ENCODE measurements at places on chromosomes 2 and 18.
A peak's percentile ranks its signal among the peaks of the same experiment; 100 is the strongest.

GRCh38 chr2:161580426-161580825, 43.8 kb upstream of the SLC4A10 start:
- no peak for DNase-seq

GRCh38 chr2:37005118-37005868, 39.0 kb upstream of the STRN start:
- DNase-seq, result no peak

- no peak for DNase-seq
These were observed 62.4 kb downstream of the TXNL1 start for GRCh38 chr18:56575819-56576663.

- DNase-seq, result no peak
These were observed 56.5 kb upstream of the CREB1 start for GRCh38 chr2:207473049-207473930.

GRCh38 chr2:136070913-136071312, 47.0 kb downstream of the CXCR4 start:
- DNase-seq, result no peak

DNA sequence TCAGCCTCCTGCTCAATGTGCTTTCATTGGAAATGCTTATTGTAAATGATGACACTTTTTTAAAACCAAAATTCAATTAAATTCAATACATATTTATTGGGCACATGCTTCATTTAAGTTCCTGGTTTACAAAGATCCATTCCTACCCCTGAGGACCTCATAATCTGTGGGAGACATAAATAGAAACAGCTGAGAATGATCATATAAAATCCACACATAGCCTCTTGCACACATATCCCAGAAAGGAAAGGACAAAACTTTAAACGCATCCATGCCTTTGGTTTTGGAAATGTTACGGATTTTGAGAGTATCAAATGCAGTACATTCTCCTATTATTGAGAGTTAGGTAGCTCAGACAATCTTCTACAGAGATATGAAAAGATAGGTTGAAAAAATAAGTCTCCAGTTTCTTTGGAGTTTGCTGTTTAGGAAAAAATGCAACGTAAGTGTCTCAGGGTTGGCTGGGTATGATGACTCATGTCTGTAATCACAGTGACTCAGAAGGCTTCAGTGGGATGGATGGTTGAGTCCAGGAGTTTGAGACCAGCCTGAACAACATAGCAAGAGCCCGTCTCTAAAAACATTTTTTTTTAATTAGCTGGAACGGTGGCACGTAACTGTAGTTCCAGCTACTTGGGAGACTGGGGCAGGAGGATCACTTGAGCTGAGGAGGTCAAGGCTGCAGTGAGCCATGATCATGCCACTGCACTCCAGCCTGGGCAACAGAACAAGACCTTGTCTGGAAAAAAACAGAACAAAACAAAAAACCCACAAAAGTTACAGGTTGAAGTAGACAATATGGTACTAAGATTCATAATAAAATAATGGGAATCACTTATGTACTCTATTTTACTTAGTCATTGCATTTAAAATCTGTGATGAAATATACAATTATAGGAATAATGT, 3.9 kb upstream of the PRELID3A start:
- DNase-seq, result no peak

- no peak for DNase-seq
These were observed 7.3 kb upstream of the CENPA start for GRCh38 chr2:26778507-26778906.

GRCh38 chr2:192139813-192140212, 54.9 kb downstream of the TMEFF2 start:
- DNase-seq, result no peak

- DNase-seq, result peak; percentile 59
These were observed 29.8 kb upstream of the TAF1B start for GRCh38 chr2:9813312-9814128.

GRCh38 chr2:36360834-36361233, 5.3 kb downstream of the CRIM1 start:
- DNase-seq, result no peak

- no peak for DNase-seq
These were observed 31.0 kb downstream of the CFAP36 start for GRCh38 chr2:55550368-55551102.

- no peak for DNase-seq
These were observed 246.8 kb upstream of the RASGRP3 start for GRCh38 chr2:33229646-33230045.

DNA sequence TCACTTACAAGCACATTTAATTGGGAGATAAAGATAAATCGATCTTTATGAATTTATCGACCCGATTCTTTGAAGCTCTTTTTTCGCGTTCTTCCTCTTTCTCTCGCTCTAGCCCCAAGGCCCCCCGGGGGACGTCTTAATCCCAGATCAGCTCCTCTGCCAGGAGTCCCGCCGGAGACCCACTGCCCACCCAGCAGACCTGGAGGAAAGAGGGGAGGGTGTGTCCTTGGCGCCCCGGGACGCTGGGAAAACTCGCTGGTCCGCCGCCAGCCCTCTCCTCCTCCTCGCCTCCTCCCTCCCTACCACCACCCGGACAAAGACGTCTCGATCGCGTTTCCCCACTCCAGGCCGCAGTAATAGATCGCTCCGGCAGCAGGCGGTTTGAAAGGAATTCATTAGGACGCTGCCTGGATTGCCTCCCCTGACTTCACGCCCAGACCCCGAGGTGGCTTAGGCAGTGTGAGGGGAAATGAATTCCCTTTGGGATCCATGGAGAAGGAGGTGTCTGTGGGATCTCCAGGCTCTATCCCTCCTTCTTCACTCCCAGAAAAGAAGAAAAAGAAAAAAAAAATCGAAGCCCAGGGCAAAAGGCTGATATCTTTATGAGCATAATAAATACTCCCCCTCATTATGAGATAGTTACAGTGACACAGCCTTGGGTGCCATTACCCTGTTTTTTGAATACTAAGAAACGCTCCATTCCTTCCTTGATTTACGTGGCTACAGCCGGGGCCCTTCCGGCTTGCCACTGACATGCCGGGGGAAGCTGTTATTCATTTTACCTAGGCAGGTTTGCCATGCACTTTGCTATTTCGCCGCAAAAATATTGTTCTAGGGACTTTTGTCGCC, 1.8 kb upstream of the GBX2 start:
- DNase-seq, result no peak

DNA sequence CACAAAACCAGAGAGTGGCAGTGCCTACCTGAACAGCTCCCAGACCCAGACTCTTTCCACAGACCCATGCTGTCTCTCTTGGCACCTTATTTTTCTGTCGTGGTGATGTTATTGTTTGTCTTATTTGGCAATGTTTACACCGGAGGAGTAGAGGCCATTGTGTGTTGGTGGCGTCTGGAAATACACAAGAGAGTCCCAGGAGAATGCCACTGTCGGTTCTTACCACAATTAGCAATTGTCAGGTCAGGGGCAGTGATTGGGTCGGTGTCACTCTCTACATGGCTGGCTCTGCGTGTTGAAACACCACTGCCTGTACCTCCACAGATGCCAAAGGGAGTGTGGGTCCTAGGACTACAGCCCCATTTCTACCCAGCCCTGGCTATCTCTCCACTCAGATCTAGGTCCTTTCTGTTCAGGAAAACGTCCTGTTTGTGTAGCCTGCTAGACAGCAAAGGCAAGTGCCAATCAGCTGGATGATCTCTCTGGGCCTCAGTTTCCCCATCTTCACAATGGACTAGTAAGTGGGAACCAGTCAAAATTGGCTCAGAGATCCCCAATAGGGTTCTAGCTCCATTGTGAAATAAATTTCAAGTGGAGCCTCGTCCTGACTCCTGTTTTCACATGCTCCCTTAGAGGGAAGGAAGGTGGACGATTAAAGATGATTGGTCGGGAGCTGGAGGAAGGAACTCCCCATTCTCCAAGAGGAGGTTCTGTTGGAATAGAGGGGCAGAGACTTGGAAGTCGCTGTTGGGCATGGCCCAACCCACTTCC, 17.0 kb downstream of the EPAS1 start:
- DNase-seq, result no peak

- no peak for DNase-seq
These were observed 68.2 kb downstream of the ZSWIM2 start for GRCh38 chr2:186780701-186781316.

- no peak for DNase-seq
These were observed 104.7 kb upstream of the NOSTRIN start for GRCh38 chr2:168697668-168698121.

- DNase-seq, result no peak
These were observed 63.7 kb upstream of the ITGA4 start for GRCh38 chr2:181393472-181393871.

DNA sequence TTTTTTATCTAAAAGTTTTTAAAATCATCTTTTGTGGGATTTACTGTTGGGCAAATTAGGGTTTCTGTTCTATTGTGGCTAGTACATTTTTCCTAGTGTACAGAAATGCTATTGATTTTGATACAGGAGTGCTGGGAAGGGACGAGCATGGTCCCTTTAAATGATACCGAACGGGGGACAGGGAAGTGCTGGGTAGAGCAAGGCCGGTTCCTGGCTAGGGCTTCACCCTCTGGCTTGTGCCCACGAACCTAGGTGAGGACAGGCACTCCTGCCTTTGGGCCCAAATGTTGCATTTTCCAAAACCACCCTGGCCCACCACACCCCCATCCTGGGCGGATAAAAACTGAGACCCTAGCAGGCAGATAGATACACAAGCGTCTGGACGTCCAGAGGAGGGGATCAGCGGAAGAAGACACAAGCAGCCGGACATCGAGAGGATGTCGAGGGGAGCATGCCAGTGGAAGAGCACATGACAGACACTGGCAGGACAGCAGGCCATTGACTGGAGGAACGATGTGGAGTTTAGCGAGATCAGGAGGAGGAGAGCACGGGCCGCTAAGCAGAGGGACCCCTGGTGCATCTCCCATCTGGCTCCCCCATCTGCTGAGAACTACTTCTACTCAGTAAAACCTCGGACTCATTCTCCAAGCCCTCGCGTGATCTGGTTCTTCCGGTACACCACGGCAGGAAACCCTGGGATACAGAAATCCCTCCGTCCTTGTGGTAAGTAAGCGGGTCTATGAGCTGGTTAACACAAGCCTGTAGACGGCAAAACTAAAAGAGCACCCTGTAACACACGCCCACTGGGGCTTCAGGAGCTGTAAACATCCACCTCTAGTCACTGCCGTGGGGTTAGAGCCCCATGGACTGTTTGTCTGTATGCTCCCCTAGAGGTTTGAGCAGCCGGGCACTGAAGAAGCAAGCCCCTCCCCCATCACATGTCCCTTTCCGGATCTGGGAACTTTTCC, 13.5 kb upstream of the CALCRL start:
- no peak for DNase-seq

- no peak for DNase-seq
These were observed 1269.8 kb upstream of the PIK3C3 start for GRCh38 chr18:40685219-40685618.

DNA sequence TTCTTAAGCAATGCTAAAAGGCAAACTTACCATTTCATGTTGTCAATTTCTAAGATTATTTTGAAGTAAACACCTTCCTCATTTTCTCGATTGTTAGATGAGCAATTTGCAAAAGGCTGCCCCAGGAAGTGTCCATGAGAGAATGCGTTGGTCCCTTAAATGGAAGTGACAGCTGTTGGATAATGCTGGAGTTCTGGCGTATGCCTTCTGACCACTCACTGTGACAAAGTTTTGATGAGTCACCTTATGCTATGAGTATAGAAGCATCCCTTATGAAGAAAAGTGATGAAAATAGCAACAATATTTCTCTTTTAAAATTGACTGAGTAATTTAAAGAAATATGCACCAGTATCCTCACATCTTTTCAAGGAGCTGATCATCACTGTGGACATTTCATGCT, 1497.5 kb downstream of the DPP10 start:
- DNase-seq, result no peak

- no peak for DNase-seq
These were observed 254.5 kb downstream of the DSEL start for GRCh38 chr18:67261931-67262552.

- no peak for DNase-seq
These were observed 9.0 kb upstream of the SCN9A start for GRCh38 chr2:166384774-166385173.

- no peak for DNase-seq
These were observed 146.3 kb downstream of the MAP2 start for GRCh38 chr2:209570194-209570593.
